ENCODE measurements at places on chromosomes 4 and X. TPM values are rescaled to one million over a fixed set of nuclear protein-coding genes. Genes with fewer than 3 reads are reported as not detected.

SULT1E1 gene
- polyA plus RNA-seq = 585 TPM

CLIC2 gene
- 3.3 TPM for polyA plus RNA-seq

TAF7L gene
- 0.67 TPM for polyA plus RNA-seq

GRCh38 chrX:131544218-131544617 lies 344 bp downstream of the OR13H1 start:
- DNase-seq = no peak

GRCh38 chr4:23932901-23933308 lies 43.1 kb upstream of the PPARGC1A start:
- DNase-seq = no peak

GRCh38 chr4:87497578-87497977 lies 31.6 kb downstream of the SPARCL1 start:
- no peak for DNase-seq

DNA sequence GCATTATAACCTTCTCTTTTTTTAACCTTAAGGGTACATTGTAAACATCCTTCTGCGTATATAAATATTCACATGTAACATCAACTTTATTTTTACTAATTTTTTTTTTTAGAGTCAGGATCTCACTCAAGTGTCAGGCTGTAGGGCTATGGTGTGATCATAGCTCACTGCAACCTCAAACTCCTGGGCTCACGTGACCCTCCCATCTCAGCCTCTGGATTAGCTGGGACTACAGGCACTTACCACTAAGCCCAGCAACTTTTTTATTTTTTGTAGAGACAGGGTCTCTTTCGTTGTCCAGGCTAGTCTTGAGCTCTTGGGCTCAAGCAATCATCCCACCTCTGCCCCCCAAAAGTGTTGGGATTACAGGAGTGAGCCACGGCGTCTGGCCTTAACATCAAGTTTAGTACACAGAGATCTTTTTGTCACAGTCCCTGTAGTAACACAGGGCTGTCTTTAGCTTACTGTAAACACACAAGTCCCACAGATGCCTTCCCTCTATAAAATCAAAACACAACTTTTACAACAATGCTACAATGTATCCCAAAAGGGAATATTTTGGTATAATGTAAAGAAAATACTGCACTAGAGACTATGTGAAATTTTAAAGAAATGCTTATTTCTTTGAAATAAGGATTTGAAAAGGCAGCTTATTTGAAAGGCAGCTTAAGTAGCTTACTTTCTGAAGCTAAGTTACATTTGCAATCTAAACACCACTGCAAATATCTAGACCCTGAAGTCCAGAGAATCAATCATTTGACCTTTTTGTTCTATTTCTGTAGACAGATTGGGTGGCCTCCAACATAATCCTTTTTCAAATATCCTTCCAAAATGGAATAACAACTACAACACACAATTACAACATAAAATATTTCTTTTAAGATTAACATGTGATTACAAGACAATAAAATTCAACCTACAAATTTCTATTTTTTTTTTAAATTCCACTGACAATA lies 116.0 kb downstream of the APBB2 start:
- DNase-seq = no peak
